Thoracic aorta endothelial cell (primary cell): ENCODE measurements at places on chromosomes 7 and 10. TPM values are rescaled to one million over a fixed set of nuclear protein-coding genes. Genes with fewer than 3 reads are reported as not detected.

Gene DYNC1I1
- 1.6 and 4.0 TPM in 2 replicates for total RNA-seq

Gene OR2A12
- not detected in 2 replicates for total RNA-seq

Gene SPRN
- total RNA-seq = not detected in 2 replicates

Gene SPDYE1
- 0.07 TPM in 1 of 2 replicates, not detected in the other for total RNA-seq

Gene CHCHD2
- total RNA-seq = 252 and 318 TPM in 2 replicates

Gene CTBP2
- 89.2 and 116 TPM in 2 replicates for total RNA-seq
